Naive B cell (primary cell): ENCODE measurements at places on chromosomes 3 and 15. TPM values are rescaled to one million over a fixed set of nuclear protein-coding genes. Genes with fewer than 3 reads are reported as not detected.

Gene TOMM70
- 11.8 TPM for polyA plus RNA-seq

Gene CERS3
- polyA plus RNA-seq, result not detected

DNA sequence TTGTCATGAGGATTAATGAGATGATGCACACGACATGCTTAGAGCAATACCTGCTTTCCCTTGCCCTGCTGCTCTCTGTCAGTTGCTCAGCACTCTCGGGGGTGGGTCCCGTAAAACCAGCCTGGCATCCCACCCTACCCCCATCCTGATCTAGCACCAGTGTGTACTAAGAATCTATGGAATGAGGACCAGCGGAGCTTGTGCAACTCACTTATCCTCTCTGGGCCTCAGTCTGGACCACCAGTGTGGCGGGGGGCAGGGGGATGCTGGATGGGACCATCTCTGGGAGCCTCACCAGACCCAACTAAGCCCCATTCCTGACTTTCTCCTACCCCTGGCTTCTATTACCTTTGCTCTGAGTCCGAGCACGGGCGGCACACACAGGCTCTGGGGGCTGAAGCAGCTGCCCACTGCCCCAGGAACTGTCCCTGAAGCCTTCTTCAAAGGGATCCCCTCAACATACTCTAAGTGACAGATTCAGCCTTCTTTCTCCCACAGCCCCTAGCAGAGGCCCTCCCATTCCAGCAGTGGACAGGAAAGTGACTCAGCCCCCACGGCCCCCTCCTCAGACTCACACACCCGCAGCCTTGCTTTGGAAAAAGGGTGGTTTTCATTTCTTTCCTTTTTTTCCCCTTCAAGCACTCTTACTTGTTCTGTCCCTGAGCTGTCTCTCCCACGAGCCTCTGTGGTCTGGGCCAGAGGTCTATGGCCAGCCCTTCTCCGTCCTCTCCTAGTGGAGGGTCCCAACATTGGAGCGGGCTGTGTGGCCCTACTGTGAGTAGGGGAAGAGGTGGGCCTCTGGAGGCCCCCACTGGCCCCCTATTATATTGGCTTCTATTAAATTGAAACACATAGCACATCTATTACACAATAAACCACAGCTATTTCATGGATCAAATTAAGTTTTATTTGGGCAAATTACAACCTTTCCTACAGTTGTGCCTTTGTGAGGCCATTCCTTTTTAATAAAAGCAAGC, 100.3 kb downstream of the SMAD6 start:
- no peak for DNase-seq

Gene MITF
- not detected for polyA plus RNA-seq

Gene C3orf62
- polyA plus RNA-seq, result 1.0 TPM

GRCh38 chr15:56052395-56053045, 59.1 kb upstream of the NEDD4 start:
- DNase-seq, result no peak

- no peak for DNase-seq
These were observed 107.6 kb upstream of the BFSP2 start for GRCh38 chr3:133292296-133292695.

GRCh38 chr3:64852738-64853137, 164.9 kb upstream of the ADAMTS9 start:
- DNase-seq, result no peak

Gene OCA2
- polyA plus RNA-seq, result 0.09 TPM

Gene GOLGA8Q
- polyA plus RNA-seq, result not detected

Gene SUCNR1
- polyA plus RNA-seq, result not detected

Gene ISY1
- polyA plus RNA-seq, result 86.3 TPM

- DNase-seq, result no peak
These were observed 128.7 kb upstream of the SLC2A2 start for GRCh38 chr3:171155122-171155700.

GRCh38 chr3:60294181-60294580, 957.1 kb downstream of the FHIT start:
- no peak for DNase-seq

GRCh38 chr3:151838574-151839312, 24.8 kb downstream of the AADAC start:
- peak; percentile 31 for DNase-seq

GRCh38 chr15:34018021-34018645, 20.9 kb downstream of the AVEN start:
- no peak for DNase-seq

Gene CHL1
- 9.6 TPM for polyA plus RNA-seq

DNA sequence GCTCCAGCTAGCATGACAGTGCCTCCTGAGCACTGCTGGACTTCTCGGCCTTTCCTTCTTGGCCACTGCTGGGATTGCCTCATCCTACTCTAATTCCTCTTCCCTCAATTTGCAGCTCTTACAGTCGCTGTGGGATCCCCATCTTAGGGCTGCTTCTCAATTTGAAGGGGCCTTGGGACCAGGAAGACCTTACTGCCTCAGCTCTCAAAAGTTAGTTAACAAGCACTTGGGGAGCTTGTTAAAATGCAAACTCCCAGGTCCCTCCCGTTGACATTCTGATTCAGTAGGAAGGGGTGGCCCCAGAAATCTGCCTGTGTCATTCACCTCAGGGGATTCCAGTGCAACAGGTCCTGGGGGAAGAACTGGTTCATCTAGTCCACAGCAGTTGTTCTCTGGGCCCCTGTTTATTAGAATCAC, 14.8 kb downstream of the BDH1 start:
- DNase-seq, result no peak

DNA sequence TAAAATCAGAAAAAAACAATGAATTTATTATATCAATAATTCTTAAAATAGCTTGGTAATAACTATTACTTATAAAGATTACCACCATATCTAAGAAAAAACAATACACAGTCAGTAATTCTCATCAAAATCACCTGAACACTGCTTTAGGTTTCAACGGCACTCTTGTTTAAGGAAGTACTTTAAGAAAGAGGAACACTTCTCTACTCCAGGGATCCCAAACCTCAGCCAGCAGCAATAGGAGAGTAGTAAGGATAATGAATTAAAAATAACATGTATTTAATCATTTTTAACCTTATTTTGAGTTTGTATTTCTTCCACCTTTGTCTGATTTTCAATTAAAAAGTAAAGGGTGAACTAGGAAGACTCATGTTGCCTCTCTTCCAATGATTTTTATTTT, 494.0 kb upstream of the NR2F2 start:
- DNase-seq, result no peak

DNA sequence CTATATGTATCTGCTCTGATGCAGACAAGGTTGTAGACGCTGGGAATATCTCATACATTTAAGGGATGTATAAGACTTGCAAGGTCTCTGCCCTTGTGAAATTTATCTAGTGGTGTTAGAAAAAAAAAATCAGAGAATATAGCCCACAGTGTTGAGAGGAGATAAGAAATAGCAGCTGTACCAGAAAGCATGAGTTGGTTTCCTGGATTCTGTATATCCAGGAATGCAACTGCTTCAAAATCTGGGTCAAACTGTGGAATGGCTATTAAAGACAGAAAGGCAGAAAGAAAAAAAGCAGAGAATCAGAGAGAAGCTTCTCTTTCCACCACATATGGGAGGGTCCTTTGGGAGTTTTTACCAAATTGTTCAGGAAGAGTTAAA, 1.5 kb upstream of the TMEM212 start:
- DNase-seq, result no peak

Gene MESP1
- polyA plus RNA-seq, result not detected

Gene UBXN7
- 33.2 TPM for polyA plus RNA-seq

DNA sequence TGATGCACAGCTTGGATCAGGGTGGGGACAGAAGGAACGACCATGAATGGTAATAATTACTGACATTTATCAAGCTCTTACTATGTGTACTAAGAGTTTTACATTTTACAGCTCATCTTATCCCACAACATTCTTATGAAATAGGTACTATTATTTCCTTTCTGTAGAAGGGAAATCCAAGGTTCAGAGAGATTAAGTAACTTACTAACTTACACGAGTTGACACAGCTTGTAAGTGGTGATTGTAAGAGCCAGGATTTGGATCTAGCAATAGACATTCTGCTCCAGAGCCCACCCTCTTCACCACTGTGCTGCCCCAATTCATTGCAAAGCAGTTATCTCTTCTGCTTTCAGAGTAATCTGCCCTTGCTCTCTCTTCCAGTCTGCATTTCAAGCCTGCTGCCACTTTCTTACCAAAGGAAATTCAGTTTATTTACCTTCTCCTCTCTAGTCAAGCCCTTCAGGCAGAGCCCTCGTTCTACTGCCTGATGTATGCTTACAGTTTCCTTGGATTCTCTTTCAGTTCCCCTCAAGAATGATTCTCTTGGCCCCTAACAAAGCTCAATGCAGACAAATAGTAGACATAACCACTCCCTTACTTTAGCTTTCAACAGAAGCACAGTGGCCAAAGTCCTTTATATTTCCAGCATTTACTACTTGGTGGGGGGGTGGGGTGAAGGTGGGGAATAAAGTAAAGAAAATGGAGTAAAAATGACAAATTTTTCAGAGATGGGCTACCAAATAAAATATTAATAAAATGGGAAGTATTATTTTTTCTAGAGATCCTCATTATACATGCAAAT, 65.8 kb downstream of the ATP8B4 start:
- DNase-seq, result no peak
